ENCODE measurements at places on chromosomes 13 and 19.
A peak's percentile ranks its signal among the peaks of the same experiment; 100 is the strongest.

GRCh38 chr13:32284927-32285632 lies 30.1 kb downstream of the ZAR1L start:
- DNase-seq, result peak; percentile 10

DNA sequence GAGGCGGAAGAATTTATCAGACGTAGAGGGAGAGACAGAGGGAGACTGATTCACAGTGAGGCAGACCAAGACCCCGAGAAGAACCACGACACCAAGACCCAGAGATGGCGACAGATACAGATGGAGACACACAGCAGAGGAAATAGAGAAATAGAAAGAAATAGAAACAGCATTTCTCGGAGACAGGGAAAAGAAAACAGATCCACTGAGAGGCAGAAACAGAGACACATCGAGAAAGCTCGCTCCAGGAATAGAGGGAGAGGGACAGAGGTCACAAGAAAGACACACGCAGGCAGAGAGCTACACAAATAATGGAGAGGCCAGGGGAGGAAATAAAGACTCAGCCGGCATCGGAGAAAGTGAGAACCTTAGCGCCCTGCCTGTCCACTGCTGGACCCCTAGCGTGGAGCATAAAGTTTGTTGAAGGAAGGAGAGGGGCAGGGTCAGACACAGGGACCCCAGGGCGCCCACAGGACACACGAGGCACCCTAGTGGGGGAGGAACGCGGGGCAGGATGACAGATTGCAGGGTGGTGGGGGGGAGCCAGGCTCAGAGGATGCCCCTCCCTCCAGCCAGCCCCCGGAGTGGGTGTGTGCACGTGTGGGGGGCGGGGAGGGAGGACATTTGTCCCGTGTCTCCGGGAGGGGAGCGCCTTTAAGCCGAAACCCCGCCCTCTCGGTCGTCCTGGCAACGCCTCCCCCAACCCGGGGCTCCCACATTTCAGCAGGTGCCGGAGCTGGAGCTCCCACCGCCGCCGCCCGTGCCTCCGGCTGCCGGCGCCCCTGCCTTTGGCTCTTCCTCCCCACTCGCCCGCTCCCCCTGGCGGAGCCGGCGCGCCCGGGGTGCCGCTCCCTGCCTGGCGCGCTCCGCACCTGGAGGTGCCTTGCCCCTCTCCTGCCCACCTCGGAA lies at the start of gene PRKCG:
PRKCG (plus strand) TSS at position 716 of the 909 bp plus-strand sequence. CDS start 298 bp downstream, outside the sequence.
- peak; percentile 72 for DNase-seq

- DNase-seq, result no peak
Observed at GRCh38 chr19:3061182-3062161, 823 bp downstream of the TLE5 start.

GRCh38 chr13:41302743-41303142 lies 8.3 kb upstream of the NAA16 start:
- no peak for DNase-seq

- no peak for DNase-seq
Observed at GRCh38 chr19:447064-447426, 13.8 kb downstream of the SHC2 start.

DNA sequence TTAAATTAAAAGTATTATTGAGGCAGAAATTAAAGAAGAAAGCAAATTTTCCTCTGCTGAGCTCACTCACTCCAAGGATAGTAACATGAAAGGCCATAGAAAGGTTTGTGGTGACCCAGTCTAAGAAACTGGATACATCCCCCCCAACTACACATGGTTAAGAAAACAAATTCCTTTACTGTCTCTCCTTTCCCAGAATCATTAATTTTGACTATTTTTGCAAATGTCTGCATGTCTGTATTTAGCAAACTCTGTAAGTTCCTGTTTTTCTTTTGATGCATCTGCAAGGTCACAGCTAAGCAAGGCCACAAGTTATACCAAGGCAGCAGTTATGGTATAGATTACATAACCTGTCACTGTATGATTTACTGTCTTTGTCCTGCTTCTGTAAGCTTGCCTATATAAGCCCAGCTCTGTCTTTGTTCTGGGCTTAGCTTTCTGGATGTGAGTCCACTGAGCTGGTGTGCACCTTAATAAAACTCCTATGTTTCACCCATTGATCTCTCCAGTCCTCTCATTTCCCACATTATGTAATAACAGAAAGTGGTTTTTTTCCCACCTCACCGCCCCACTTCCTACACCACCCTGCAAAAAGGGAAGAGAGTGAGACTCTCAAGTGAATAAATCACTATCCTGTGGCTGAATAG lies 8.5 kb upstream of the ZNF83 start:
- no peak for DNase-seq

GRCh38 chr13:32164622-32165268 lies 133.2 kb downstream of the FRY start:
- DNase-seq, result no peak

- DNase-seq, result no peak
Observed at GRCh38 chr13:25292301-25292700, 5.0 kb upstream of the MTMR6 start.

- DNase-seq, result no peak
Observed at GRCh38 chr13:40316301-40316700, 350.1 kb downstream of the FOXO1 start.

DNA sequence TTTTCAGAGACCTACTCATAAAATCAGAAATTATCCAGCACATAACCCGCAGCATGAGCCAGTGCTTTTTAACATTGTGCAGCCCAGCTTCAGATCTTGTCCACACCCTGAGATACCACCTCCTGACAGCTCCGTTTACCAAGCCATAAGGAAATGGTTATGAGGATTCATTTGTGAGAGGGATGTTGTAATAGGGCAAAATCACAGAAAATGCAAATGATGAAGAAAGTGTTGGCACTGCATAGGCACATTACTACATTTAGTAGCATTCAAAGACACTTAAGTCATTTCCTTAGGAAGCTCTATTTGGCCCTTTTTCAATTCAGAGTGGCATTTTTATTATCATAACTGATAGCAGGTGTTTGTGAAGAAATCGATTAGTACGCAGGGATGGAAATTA lies 277.5 kb downstream of the DNAJC15 start:
- no peak for DNase-seq

GRCh38 chr19:47404334-47405196 lies 14.8 kb downstream of the MEIS3 start:
- no peak for DNase-seq

DNA sequence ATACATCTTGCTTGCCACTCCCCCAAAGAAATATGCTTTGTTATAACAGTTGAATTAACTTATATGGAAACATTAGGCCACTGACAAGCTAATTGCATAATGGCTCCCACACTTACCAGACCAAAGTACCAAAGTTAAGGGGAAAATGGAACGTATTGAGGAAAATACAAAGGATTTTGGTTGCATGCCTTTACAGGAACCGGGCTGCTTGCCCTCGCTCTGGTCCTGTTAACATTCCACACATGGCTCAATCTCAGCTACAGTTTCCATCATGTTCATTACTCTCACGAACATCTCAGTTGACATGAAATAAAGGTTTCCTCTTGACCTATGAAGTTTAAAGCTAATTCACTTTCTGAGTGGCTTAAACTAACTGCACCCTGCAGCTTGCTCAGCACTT lies 220.7 kb upstream of the RXFP2 start:
- no peak for DNase-seq

GRCh38 chr19:48033604-48034003 lies 10.3 kb downstream of the CABP5 start:
- DNase-seq, result no peak

GRCh38 chr19:33436360-33437345 lies 63.1 kb downstream of the CEBPG start:
- DNase-seq, result no peak

DNA sequence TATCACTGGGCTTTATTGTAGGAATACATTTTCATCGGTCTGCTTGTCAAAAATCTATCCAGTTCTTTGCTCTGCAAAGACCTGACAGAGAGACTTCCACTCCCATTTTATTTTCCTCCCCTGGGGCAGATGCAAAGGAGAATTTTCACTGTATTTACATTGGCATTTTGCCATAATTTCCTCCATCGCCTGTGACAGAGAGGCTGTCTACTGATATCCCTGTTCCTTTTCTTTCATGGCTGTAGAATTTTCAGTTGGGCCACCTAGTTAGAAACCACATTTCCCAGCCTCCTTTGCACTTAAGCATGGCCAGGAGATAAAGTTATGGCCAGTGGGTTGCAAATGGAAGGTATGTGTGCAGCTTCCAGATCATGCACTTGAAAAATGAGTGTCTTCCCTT lies 89.3 kb downstream of the NUFIP1 start:
- no peak for DNase-seq

GRCh38 chr13:69872321-69873047 lies 235.1 kb upstream of the ATXN8OS start:
- DNase-seq, result no peak

DNA sequence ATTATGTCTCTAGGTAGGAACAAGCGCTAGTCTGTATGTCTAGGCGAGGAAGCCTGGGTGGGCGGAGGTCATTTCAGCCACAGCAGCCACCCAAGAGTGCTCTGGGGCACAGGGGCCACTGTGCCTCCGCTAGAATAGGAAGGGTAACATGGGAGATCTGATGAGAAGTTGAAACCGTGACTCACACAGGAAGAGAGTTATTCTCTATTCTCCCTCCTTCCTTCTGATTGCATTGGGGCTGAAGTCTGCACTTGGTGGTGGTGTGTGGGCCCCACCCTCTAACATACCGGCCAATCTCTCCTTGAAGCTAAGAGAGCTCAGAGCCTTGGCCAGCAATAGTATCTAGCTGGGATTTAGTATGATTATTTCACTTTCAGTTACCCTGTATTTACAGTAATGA lies 20.3 kb upstream of the GGACT start:
- no peak for DNase-seq

- DNase-seq, result no peak
Observed at GRCh38 chr13:93398167-93399035, 171.8 kb downstream of the GPC6 start.

Measured in PC-9 (cell line).